Uterus (tissue), 4 donors: ENCODE measurements at places on chromosomes 7 and 10. TPM values are rescaled to one million over a fixed set of nuclear protein-coding genes. Genes with fewer than 3 reads are reported as not detected.

DNA sequence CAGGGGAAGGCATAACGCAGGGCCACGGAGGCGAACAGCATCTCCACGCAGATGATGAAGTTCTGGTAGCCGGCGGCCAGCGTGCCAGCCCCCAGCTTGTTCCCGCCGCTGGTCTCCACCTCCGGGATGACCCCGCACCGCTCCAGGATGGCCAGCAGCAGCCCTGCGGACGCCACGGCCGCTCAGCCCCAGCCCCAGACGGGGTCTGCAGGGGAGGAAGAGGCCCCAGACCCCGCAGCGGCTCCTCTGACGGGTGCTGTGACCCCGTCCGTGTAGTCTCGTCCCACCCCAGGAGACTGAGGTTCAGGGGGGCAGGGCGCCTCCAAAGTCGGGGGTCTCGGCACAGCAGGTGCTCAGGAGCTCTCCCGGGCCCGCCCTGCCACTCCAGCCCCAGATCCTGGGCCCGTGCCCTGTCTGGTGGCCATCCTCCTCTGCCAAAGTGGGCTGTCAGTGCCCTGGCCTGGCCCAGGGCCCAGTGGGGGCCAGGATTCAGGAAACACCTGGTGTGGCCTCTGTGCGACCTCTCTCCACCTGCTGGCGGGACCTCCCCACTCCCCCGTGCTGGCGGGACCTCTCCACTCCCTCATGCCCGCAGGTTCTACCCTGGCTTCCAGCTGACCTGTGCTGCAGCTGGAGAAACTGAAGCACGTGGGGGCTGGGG, 8.1 kb downstream of the TMEM184A start:
- no peak overlapping the region for H3K4me3 ChIP-seq
- H3K36me3 ChIP-seq: no peaks in the 10 kb centered on the region
- H3K27me3 ChIP-seq: no peaks in the 10 kb centered on the region
- H3K27ac ChIP-seq: no peak overlapping the region
- DNase-seq: no peak
- H3K4me1 ChIP-seq: no peaks in the 10 kb centered on the region

Gene MSMB
- total RNA-seq: not detected

- H3K36me3 ChIP-seq: no peaks in the 10 kb centered on the region
- no peak overlapping the region for H3K27ac ChIP-seq
- DNase-seq: no peak
- H3K27me3 ChIP-seq: no peaks in the 10 kb centered on the region
- H3K4me1 ChIP-seq: no peaks in the 10 kb centered on the region
These were observed 47.2 kb downstream of the CAMK1D start for GRCh38 chr10:12396567-12396966.

- no peaks in the 10 kb centered on the region for H3K4me1 ChIP-seq
- H3K27me3 ChIP-seq: no peaks in the 10 kb centered on the region
- DNase-seq: no peak
- no peaks in the 10 kb centered on the region for H3K36me3 ChIP-seq
- H3K27ac ChIP-seq: no peak overlapping the region
These were observed 12.0 kb downstream of the SCD start for GRCh38 chr10:100359030-100359432.

- no peak overlapping the region for H3K4me3 ChIP-seq
- no peaks in the 10 kb centered on the region for H3K36me3 ChIP-seq
- no peak for DNase-seq
- no peak overlapping the region for H3K27ac ChIP-seq
- no peaks in the 10 kb centered on the region for H3K27me3 ChIP-seq
These were observed 161.8 kb upstream of the CACNA2D1 start for GRCh38 chr7:82605247-82605864.

Gene TMEM236
- 1.2 TPM for total RNA-seq

Gene ACTR3C
- total RNA-seq: 8.6 TPM

- H3K27ac ChIP-seq: peak overlapping the region; percentile 47
- DNase-seq: peak; percentile 41
- no peaks in the 10 kb centered on the region for H3K27me3 ChIP-seq
- no peaks in the 10 kb centered on the region for H3K36me3 ChIP-seq
These were observed 66.1 kb upstream of the AQP1 start for GRCh38 chr7:30845426-30846135.

DNA sequence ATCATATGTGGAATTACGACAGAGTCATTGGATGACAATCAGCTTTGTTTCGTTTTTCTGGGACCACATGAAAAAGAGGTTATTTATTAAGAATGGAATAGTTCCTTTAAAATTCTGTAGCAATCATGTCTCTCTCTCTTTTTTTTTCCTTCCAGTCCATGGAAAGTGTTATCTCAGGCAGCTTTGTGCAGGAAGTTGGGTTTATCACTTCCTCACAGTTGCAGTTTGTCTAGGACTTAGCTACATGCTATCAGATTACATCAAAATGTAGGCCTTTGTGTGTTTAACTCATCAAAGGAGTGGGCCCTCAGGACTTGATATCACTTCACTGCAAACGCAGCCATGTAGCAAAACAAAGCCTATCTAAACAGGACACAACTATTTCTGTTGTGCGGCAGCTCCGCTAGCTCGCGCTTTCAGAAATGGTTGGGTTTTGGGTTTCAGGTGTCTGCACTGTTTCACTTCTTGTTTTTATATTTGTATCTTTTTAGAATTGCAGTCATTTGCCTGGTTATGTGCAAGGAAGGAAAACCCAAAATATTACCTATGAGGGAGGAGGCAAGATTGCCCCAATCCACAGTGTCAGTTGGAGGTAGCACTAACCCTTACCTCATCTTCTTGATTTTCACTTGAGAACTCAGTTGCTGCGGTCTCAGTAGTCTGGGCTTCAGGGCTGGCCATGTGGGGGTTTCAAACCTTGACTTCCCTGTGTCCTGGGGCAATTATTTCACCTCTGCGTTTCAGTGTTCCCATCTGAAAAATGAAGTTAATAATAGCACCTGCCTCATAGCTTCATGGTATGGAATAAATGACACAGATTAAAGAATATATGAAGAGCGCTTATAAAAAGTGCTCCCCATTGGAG, 66.7 kb downstream of the HHEX start:
- H3K4me1 ChIP-seq: no peaks in the 10 kb centered on the region
- H3K36me3 ChIP-seq: no peaks in the 10 kb centered on the region
- peak overlapping the region; percentile 85 for H3K27ac ChIP-seq

- DNase-seq: no peak
- no peaks in the 10 kb centered on the region for H3K27me3 ChIP-seq
- no peaks in the 10 kb centered on the region for H3K4me1 ChIP-seq
These were observed 63.0 kb downstream of the ABRAXAS2 start for GRCh38 chr10:124864421-124865193.

Gene VSTM2A
- total RNA-seq: not detected

DNA sequence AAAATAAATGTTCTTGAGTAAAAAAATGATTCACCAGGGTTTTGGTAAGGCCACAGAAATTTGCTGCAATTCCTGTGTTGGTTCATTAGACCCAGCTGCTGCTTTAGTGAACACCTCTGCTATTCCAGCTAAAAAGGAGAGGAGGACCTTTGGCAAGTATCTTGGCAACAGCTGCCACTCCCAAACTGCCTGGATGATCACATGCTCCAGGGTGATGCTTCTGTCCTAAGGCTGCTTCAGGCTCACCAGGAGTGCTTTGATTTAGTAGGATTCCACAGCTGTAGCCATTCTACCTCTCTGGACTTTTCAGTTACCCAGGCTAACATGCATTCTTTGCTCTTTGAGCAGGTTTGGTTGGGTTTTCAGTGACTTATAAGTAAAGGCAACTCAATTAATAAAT, 82.6 kb upstream of the NPVF start:
- DNase-seq: no peak
- no peaks in the 10 kb centered on the region for H3K36me3 ChIP-seq
- no peak overlapping the region for H3K4me3 ChIP-seq

Gene WNT8B
- not detected for total RNA-seq

DNA sequence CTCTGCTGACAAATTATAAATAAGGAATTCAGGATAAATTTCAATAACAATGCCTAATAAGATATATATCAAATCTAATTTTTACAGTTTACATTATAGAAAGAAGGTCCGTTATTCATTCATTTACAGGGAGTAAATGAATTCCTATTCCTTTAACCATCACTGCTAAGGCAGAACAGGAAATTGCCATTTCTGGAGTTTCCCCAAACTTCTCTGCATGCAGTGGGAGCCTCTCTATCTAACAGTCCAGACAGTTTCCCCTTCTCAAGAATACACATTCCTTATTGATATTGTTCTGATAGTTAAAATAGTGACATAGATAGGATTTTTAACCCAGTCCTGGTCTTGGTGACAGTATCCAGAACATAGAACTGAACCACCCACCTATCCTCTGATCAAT, 24.3 kb downstream of the MKI67 start:
- no peak for DNase-seq
- no peak overlapping the region for H3K27ac ChIP-seq
- no peak overlapping the region for H3K4me3 ChIP-seq
- H3K4me1 ChIP-seq: no peaks in the 10 kb centered on the region

Gene WNT2
- total RNA-seq: 2.3 TPM

Gene PYROXD2
- 12.5 TPM for total RNA-seq

Gene SLC39A12
- total RNA-seq: not detected

GRCh38 chr7:71106226-71106625, 25.7 kb upstream of the GALNT17 start:
- no peaks in the 10 kb centered on the region for H3K4me1 ChIP-seq
- no peak overlapping the region for H3K4me3 ChIP-seq
- no peak overlapping the region for H3K27ac ChIP-seq
- H3K27me3 ChIP-seq: no peaks in the 10 kb centered on the region

DNA sequence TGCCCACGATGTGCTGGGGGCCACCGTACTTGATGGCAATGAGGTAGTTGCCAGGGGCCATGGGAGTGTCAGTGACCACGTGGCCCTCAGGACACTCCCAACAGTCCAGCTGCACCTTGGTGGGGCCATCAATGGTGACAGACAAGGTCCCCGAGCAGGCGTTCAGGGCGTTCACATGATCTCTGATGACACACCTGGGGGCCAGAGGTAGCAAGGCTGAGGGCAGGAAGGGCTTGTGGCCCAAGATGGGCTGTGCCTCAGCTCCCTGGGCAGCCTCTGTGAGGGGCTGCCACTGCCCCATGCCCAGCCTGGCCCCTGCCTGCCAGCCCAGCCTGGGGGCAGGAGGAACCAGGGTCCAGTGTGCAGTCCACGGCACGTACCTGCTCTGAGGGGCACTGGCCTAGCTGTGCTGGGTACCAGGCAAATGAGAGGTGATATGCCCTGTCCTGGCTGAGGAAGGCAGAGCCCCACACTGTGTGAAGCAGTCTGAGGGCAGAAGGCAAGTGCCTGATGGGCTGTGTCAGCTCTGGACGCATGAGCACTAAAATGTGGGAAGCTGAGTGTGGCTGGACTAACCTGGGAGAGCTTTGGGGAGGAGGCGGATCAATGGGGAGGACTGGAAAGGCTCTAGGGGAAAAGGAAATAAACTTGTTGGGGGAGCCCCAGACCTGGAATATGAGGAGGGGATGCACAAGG, 3.5 kb upstream of the KCP start:
- H3K4me3 ChIP-seq: no peak overlapping the region
- H3K4me1 ChIP-seq: no peaks in the 10 kb centered on the region
- H3K27me3 ChIP-seq: no peaks in the 10 kb centered on the region
- H3K27ac ChIP-seq: no peak overlapping the region
- no peaks in the 10 kb centered on the region for H3K36me3 ChIP-seq
- no peak for DNase-seq

Gene FBXO24
- total RNA-seq: not detected
